ENCODE measurements at places on chromosomes 7 and 10.

DNA sequence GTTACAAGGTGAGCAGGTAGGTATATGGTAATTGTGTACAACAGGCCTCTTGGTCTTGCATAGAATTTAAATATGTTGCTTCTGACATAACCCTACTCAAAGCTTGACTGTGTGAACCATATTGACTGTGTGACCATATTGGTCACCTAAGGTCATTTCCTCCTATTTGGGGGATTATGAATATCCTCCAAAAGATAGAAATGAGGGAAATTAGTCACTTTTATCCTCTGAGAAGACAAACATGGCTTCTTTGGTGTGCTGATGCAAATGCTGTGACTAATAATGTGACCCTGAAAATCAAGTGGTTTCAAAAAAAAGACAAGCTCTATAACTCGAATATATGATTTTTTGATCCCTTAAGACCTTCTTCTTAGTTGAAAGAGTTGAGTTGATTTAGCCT is 27.9 kb downstream of the IFIT5 start:
- no peak for DNase-seq

GRCh38 chr7:88665892-88666514 is 93.5 kb upstream of the ZNF804B start:
- no peak for DNase-seq

DNA sequence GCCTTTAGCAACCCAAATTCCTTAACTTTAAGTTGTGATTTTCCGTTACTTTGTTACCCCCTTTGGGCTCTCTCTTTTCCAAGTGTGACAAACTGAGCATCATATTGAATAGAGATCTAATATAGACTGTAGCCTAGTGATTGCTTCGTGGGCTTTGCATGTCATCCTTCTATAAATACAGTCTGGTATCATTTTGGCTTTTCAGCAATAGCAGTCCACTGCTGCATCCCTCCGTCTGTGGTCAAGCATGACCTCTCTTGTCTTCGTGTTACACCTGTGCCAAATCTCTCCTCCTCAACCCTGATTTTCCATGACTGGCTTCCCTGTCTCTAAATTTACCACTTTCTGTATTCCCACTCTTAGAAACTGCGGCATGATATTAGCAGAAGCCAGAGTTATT is 53.8 kb upstream of the AGK start:
- DNase-seq, result no peak

GRCh38 chr7:99221866-99222265 is 14.0 kb upstream of the KPNA7 start:
- DNase-seq, result no peak

DNA sequence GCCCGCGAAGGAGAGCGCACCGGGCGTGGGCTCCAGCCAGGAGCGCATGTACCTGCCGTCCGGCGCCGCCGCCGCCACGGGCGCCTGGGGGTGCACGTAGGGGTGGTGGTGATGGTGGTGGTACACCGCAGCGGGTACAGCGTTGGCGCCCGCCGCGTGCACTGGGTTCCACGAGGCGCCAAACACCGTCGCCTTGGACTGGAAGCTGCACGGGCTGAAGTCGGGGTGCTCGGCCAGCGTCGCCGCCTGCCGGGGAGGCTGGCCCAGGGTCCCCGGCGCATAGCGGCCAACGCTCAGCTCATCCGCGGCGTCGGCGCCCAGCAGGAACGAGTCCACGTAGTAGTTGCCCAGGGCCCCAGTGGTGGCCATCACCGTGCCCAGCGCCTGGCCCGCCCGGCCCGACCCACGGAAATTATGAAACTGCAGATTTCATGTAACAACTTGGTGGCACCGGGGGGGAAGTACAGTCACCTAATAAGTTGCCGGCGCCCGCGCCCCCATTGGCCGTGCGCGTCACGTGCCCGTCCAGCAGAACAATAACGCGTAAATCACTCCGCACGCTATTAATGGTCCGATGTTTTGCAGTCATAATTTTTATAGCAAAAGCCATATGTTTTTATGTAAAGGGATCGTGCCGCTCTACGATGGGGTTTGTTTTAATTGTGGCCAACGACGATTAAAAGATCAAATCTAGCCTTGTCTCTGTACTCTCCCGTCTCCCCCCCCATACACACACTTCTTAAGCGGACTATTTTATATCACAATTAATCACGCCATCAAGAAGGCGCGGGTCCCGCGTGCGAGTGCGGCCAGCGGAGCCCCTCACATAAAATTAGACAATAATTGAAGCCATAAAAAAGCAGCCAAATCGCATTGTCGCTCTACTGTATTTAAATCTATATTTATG is at the start of gene HOXA9:
Gene HOXA9 (minus strand): TSS at position 449 of the 907 bp plus-strand sequence. CDS start 80 bp downstream, at position 369.
- DNase-seq, result no peak

DNA sequence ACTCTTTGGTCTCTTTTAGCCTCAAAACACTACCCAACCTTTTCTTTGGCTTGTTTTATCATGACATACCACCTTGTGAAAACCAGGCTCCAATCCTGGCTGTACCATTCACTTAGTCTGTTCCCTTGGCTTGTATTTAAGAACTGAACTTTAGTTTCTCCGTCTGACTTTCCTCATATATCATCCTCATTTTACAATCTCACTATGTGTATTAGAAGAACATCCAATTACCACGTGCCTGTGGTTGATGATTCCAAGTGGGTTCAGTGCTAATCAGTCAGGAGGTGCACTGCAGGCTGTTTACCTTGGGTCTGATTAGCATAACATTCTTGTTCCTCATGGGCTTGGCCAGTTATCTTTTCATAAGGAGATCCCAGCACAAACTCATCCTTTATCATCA is 144.8 kb upstream of the KLF14 start:
- DNase-seq, result no peak

DNA sequence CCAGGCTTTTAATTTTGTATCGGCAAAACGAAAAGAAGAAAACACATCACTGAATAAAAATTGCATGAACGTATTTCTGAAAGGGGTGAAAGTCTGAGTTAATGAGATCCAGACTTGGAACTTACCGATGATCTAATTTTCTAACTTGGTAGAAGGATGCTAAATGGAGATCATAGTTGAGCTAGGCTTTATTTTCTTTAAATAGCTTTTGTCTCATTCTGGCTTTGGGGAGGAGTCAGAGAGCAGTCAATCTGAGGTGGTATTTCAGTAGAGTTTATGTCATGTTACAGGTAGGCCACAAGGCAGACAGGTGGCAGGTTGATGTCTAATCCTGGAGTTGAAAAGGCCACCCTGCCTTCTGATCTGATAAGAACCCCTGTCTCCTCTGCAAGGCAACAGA is 161.9 kb downstream of the KIAA1217 start:
- DNase-seq, result no peak

Data from activated CD4-positive, alpha-beta T cell treated with anti-CD3 and anti-CD28 coated beads, Interleukin-2, amount 50 U/mL, for 16 hours (primary cell).